ENCODE measurements at places on chromosomes 1 and 21.

DNA sequence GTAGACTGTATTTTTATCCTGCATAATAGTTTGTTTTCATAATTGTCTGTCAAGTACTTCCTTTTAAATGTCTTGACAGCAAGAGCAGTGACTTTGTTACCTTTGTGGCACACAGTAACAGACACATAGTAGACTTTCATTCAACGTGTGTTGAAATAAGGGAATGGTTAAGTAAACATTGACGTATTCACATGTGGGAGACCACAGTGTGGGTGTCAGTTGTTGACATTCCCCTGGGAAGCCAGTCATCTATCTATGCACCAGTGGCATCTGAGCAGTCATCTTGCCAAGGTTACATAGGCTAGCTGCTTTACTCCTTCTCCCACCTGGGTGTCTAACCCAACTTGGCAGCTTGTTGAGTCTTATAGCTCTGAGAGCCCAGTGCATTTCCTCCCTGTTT lies 1.4 kb upstream of the NUP133 start:
- no peak for DNase-seq

GRCh38 chr1:82225421-82226185 lies 424.9 kb downstream of the ADGRL2 start:
- no peak for DNase-seq

DNA sequence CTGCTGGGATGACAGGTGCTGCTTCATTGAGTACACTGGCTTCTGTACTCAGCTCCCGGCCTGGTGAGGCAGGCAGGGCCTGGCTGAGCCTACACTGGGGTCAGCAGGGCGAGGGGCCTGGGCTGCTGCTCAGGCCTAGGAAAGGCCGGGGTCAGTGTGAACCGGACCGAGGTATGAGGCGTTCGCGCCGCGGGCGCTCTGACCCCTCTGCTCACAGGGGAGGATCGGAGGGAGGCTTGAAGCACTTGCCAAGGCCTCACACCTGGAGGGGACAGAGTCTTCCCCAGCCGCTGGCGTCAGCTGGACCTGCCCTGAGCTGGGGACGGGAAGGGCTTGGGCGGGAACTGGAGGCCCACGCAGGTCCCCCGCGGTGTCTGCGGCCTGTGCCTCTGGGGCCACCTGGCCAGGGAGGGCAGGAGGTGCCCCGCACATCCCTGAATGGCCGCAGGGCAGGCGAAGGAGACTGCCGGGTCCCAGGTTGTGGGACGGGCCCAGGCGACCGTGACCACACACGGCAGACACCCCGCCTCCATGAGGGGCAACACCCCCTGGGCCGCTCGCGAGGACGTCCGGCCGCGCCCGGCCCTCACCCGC lies 466 bp downstream of the PEX10 start:
- no peak for DNase-seq

- DNase-seq = no peak
Measured at GRCh38 chr1:113156368-113156767, 83.4 kb downstream of the LRIG2 start.

DNA sequence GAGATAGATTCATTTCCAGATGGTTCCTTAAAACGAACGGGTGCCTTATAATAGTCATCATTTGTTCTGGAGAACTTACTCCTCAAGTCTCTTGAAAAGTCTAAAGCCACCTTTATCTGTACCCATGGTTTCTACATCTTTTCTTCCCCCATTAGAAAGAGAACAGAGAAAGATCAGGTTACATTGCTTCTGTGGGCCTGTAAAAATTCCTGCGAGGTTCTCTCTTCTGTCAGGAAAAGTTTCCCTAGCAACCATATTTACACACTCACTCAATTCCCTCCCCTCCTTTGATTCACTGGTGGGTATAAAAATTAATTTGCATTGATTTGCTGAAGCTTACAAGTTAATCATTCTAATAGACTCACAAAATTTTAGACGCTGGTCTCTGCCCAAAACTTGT lies 6.7 kb downstream of the PHC2 start:
- DNase-seq = no peak

DNA sequence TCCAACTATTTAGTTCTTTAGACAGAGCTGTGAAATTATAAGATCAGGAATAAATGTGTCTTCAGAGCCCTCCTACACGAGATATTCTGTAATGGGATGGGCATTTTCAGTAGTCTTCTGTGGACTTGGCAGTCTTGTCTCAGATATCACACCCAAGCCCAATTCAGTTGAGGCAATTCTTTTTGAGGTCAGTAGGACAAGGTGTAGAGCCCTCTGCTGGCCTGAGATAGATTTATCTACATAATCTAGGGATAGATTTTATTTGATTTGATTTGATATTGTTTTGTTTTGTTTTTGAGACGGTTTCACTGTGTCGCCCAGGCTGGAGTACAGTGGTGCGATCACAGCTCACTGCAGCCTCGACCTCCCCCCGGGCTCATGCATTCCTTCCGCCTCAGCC lies 77.5 kb downstream of the FMN2 start:
- DNase-seq = no peak

- no peak for DNase-seq
Measured at GRCh38 chr1:162085991-162086390, 16.5 kb downstream of the NOS1AP start.

- DNase-seq = no peak
Measured at GRCh38 chr1:45787905-45788304, 15.5 kb upstream of the MAST2 start.

Measured in activated CD8-positive, alpha-beta T cell treated with anti-CD3 and anti-CD28 coated beads for 36 hours (primary cell).